Stimulated activated CD4-positive, alpha-beta T cell treated with anti-CD3 and anti-CD28 coated beads, Interleukin-4, amount 100 ng/mL, for 4 hours (primary cell): ENCODE measurements at places on chromosomes 2 and 18.

GRCh38 chr2:39948016-39948719 lies 169.1 kb upstream of the THUMPD2 start:
- no peak for DNase-seq

DNA sequence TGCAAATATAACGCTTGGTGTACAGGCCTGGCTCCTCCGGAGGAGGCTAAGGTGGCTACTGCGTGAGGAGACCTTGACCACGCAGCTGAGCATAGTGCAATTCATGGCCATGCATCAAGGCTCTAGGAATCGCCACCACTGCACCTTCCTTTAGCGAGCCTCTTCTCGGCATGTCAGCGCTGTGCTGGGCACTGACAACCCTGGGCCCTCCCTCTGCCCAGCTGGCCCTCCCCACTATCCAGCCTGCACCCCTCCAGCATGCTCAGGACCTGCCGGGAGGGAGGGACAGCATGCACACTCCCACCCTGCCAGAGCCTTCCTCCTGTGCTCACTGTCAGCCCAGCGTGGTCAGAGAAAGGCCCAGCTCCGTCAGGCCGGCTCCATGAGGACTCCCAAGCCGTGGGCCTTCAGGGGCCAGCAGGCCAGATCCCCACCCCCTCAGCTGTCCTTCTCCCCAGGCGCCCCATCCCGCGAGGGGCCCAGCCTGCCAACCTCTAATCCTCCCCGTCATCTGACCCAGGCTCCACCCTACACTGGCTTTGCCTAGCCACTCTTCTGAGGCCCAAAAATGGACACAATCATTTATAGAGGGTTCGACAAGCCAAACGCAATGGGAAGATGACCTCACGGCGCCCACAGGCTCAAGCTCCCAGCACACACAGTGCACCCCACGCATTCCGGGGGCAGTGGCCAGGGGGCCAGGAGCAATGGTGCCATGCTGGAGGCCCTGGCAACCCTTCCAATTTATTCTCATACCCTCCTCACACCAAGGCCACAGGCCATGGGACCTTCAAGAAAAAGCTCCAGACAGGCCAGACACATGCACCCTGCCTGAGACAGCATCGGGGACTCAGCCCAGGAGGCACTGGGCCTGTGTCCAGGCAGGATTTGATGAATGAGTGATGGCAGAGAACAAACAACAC lies 3.5 kb downstream of the BIN1 start:
- DNase-seq: no peak

GRCh38 chr18:74520096-74520833 lies 14.0 kb upstream of the CNDP1 start:
- no peak for DNase-seq

GRCh38 chr2:234275515-234275914 lies 221.4 kb downstream of the ARL4C start:
- DNase-seq: no peak

GRCh38 chr2:80141007-80141726 lies 163.4 kb downstream of the LRRTM1 start:
- no peak for DNase-seq

DNA sequence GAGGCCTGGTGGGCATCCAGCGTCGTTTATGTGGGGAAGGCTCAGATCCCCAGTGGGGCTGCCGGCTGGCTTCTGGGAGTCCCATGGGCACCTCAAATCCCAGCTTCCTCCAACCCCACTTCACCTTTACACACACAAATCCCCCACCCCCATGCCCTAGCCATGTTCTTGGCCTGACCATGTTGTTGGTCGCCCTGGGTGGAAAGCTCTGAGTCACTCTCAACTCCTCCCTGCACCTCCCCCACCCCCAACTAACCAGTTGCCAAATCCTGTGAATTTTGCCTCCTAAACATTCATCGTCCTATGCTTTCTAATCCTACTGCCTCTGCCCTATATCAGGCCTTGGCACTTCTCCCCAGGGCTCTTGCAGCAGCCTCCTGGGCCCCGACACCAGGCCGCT lies 6.4 kb downstream of the TNS1 start:
- no peak for DNase-seq

GRCh38 chr2:30509716-30510115 lies 62.7 kb downstream of the LCLAT1 start:
- DNase-seq: no peak

DNA sequence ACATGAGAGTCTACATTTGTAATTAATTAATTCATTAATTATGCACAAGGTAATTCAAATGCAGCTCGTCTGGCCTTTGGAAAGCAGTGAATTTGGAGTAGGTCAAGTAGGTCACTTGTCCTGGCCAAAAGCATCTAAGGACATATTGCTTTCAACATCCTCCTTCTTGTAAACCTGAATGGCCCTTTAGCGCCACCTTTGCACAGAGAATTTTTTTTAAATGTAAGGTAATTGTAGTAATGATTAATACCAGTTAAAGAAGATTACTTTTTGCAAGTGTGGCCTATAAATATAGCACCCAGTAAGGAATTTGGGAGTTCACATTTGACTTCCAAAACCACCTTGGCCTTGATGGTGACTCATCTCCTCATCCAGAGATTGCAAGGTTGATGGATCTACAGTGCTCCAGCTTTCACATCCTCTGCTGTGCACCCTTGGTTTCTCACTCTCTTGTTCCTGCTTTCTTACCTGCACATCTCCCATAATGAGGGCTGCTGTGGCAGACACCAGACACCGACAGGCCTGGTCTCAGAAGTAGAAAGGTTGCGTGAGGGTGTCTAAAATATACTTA lies 481.7 kb downstream of the TGIF1 start:
- DNase-seq: no peak

- no peak for DNase-seq
Observed at GRCh38 chr2:42040643-42041278, 7.1 kb upstream of the PKDCC start.

DNA sequence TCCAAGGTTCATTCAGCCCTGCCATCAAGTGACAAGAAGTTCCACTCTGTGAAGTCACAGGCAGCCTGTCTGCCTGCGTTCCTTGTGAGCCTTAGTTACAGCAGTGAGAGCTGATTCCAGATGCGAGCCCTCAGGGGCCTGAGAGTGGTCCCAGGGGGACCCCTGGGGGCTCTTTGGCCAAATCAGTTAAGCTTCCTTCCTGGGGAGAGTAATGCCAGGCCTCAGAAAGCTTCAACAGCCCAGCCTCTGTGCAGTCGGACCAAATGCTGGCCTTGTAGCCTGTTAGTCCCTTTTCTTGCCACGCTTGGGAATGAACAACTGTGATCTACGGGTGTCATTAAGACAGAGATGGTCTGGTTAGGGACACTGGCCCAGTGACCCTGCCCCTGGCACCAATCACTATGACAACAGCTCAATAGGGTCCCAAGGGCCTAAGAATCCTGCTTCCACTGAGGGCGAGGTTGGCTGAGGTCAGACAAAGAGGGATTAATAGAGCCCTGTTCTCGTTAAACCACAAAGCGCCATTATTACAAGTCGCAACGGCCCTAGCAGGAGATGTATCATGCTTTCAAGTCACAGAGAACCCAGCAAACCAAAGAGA lies 50.9 kb downstream of the HS1BP3 start:
- DNase-seq: no peak

DNA sequence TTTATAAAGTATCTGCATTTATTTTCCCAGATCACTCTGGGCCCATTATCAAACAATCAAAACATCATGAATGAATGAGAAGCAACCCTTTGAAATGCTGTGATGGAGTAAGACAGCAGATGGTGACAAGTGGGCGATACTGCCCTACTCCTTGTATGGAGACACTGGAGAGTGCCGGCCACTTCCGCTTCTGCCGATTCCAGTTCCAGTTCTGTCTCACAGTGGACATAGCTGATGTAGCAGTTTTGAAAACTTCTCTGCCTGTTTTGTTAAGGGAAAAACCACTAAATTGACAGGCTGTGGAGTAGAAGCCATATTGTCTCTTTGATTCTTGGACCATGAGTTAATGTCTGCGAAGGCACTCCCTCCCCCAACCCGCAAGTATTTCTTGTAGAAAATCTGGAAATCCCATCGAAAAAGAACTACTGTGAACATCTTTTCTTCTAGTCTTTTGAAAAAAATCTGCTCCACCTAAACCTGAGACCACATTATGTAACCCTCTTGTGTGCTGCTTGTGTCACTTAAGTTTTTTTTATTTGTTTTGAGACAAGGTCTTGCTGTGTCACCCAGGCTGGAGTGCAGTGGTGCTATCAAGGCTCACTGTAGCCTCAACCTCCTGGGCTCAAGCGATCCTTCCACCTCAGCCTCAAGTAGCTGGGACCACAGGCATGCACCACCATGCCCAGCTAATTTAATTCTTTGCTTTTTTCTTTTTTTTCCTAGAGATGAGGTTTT lies 133.5 kb downstream of the TANC1 start:
- no peak for DNase-seq

DNA sequence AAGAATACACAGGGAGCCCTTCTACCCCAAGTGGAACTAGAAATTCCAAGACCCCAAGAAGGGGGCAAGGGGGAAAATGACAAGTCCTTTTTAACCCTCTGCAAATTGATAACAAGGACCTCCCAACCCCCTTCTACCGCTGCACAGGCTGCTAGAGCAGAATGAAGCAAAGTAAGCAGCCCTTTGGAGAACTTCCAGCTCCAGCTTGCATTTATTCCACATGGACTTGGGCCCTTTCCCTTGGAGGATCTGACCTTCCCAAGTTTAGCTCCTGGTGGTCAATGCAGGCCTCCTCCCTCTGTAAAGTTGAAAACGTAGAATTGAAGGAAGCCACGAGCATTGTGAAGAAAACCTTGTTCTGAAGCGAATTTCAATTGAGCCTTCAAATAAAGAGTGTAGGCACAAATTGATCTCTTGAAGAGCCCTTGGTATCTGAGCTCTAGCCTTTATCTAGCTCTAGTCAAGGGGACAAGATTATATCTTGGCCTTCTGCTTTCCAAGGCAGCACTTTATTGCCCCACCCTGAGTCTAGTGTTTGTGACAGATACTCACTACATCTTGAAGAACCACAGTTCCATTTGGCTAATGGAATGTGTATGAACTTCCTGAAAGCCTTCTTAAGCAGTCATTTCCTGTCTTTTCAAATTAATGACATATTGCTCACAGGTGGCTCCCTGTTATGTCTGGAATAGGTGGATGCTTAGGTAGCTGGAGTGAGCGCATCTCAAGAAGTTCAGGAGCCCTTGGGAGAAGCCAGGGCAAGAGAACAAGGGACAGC lies 37.2 kb downstream of the SLC14A2 start:
- DNase-seq: no peak

GRCh38 chr2:34578641-34579040 lies 979.5 kb upstream of the FAM98A start:
- DNase-seq: no peak

DNA sequence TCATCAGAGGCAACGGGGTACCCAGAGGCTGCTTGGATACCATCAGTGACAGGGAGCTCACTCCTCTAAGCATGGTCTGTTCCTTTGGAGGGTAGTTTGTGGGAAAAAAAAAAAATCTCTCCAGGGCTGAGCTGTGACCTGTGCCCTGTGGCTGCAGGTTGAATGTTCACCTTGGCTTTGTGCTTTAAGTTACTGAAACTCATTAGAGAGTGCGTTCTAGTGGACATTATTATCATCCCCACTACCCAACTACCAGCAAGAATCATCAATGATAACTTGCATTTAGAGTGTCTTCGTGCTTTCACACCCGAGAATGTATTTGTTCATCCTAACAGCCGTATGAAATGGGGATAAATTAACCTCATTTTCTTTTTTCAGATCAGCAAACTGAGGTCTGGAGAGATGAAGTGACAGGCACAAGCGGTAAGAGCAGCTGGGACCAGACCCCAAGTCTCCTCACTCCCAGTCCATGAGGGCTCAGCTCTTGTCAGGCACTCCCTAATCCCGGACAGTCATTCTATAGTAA lies 157.5 kb upstream of the MYCN start:
- DNase-seq: no peak

DNA sequence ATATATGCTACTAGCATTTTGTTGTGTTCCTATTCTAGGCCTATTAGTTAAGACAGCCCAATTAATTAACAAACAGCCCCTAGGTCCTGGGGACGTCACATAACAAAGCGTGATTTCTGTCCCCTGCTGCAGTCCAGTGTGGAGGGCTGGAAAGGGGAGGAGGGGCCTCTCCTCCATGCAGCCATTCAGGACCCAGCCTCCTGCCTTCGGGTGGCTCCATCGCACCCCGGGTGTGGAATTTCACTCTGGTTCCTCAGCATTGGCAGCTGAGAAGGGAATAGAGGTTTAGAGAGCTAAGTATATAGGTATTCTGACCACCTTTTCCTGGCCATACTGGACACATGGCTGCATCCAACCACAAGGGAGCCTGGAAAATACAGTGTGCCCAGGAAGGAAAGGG lies 42.4 kb downstream of the MC2R start:
- DNase-seq: no peak

- no peak for DNase-seq
Observed at GRCh38 chr2:197161774-197162173, 148.8 kb downstream of the ANKRD44 start.

DNA sequence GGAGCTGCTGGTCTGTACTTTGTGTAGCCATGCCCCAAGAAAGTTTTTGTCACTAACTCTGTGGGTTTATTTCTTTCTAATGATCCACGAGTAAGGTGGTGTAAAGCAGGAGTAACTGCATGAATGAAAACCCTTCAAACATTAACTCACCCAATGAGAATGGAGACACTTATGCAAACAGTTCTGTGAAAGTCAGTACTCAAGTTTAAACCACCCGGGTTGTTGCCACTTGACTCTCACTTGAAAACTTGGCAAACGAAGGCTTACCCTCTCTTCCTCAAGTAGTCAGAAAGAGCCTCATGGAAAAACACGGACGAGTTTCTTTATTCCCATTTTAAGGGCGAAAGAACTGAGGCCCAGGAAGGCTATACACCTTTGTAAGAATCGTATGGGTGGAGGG lies 117.5 kb downstream of the MMADHC start:
- DNase-seq: no peak

GRCh38 chr2:199765646-199766045 lies 85.3 kb downstream of the FTCDNL1 start:
- no peak for DNase-seq

- no peak for DNase-seq
Observed at GRCh38 chr2:207397917-207398655, 131.7 kb upstream of the CREB1 start.

DNA sequence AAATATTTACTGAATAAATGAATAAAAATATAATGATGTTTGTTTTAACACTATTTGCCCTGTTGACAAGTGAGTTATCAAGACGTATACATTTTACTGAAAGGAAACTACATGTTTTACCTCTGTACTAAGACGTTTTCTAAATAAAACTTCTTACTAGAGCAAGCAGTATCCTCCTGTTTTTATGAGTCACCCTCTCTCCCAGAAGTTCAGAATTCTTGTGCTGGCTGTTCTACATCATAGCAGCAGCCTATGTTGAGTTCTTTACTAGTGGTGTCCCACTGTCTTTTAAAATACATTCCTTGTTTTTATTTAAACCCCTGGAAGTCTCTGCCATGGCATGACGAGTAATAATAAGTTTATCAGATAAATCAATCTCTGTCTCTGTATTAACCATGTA lies 297.4 kb downstream of the CALCRL start:
- no peak for DNase-seq
